ENCODE measurements at places on chromosomes 3 and 15.
A peak's percentile ranks its signal among the peaks of the same experiment; 100 is the strongest.

DNA sequence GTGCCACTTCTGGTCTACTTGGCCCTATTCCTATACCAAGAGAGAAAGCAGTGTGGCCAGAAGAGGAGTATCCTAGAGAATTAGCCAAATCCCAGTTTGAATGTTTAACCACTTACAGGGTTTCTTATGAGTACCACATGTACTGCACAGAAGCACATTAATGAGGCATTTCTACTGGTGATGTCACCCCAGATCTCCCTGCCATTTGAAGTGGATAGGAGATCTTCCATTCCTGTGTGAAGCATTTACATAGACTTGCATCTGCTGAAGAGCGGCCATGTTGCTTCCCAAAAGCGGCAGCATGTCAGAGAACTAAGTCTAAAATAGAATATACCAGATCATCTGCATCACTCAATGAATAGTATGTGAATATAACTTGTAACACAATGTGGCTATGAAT, 108.4 kb upstream of the TUSC7 start:
- DNase-seq, result no peak

DNA sequence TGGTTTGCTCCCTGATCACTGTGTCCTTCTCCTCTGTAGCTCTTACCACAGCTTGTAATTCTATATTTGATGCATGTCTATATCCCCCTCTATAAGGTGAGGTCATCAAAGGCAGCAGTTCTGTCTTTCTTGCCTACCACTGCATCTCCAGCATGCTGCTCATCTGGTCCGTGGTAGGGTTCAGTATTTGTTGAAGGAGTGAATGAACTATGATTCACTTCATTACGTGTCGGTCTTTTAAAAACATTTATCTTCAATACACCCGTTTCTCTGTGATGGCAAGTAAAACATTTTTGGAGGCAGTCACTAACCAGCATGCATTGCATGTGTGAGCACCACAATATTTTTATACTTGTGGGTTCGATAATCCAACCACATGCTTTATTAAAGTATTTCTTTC, 27.6 kb downstream of the CHST14 start:
- DNase-seq, result no peak

GRCh38 chr3:45105855-45106671, 40.1 kb downstream of the CDCP1 start:
- peak; percentile 81 for DNase-seq

DNA sequence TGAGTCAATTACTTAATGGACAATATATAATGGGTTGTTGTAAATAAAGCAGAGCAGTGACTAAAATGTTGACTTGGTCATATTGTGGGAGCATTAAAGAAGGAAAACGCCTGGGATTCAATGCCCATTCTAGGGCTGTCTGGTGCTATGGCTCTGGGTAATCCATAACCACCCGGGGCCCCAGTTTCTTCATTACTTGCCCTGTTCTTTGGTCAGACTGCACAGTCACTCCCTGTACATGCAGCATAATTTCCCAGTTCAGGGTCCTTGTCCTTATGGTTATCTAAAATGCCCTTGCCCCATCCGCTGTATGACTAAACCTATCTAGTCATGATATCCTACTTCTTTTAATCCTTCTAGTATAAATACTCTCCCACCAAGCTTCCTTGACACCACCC, 27.5 kb upstream of the DENND4A start:
- no peak for DNase-seq

DNA sequence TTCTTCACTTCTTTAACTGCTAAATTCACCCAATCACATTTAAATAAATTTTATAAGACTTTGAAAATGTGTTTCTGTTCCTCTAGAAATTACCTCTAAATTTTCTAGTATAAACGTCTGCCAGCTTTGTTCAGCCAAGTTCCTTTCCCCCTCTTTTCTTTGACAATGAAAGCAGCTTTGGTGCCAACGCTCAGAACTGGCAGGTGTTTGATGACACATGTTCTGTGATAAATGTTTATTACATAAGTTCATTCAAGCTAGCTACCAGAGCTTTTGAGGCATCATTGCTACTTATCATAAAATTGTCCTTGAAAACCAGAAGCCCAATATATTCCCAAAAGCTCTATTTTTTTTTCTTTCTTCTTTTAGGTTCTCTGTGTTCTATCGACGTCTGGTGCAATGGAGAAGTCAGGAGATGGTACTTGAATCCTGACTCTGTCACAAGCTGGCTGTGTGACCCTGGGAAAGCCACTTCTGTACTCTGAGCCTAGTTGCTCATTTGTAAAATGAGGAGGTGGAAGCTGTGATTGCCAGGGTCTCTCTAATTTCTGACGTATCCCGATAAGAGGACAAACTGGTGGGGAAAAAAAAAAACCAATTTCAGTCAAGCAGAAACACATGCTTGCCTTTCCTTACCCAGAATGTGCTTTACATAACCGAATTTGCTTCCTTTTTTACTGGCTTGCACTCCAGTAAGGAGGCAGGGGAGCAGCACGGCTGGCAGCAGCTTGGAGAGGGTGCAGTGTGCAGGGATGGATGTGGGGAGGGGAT, 187.1 kb upstream of the LPP start:
- DNase-seq, result no peak

DNA sequence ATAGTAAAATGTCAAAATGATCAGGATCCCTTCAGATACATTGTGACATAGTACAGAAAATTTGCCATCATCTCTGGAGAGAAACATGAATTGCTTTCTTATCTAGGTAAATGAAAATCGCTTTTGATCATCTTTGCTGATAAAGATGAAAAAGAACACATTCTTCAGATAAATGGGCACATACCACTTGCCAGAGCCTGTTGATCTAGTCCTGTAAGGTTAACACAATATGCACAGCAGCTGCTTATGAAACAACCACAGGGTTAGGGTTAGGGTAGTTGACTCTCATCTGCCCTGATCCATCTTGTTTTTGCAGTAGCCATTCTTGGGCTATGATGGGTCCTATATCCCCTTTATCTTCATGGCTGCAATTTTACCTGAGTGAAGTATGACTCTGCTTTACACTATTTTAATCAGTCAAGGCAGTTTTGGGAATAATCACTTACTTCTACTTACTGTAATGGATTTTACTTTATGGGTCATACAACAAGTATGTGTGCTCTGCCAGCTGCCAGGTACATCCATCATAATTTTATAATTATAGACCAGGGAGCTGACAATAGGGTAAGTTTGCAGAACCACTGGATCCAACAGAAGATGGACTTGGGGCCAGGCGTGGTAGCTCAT, 12.6 kb upstream of the SPINK8 start:
- no peak for DNase-seq

DNA sequence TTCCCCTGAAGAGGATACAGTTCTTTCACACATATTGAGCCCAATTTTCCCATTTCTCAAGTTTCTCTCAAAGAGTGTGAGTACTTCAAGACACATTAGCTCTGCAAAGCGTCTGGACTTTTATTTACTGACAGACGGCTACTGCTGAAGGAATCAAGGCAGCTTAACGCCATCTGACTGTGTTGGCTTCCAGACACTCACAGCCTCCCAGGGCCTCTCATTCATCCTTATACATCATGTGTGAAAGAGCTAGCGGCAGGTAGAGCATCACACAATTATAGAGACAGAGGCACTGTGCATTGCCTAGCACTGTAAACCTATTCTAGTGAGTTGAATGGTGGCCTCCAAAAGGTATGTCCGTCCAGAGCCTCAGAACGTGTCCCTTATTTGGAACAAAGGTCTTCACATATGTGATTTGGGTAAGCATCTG, 284.1 kb upstream of the STT3B start:
- DNase-seq, result no peak

GRCh38 chr15:98888820-98889479, 118.6 kb downstream of the PGPEP1L start:
- no peak for DNase-seq
